ENCODE measurements at places on chromosomes 7 and 10.

DNA sequence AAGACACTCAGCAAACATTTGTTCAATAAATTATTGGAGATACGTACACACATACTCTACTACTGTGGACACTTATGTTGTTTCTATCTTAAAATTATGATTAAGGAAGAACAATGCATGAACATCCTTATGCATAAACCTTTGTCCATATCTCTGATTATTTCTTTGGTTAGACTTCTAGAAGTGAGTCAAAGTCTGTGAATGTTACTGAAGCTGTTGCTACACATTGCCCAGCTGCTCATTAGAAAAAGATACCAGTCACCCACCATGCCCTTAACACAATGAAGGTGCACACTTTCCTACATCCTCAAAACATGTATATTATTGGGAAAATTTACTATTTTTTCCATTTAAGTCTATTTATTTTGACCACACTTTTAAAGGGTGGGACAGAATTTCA lies 1.4 kb upstream of the CLRN3 start:
- DNase-seq = no peak

DNA sequence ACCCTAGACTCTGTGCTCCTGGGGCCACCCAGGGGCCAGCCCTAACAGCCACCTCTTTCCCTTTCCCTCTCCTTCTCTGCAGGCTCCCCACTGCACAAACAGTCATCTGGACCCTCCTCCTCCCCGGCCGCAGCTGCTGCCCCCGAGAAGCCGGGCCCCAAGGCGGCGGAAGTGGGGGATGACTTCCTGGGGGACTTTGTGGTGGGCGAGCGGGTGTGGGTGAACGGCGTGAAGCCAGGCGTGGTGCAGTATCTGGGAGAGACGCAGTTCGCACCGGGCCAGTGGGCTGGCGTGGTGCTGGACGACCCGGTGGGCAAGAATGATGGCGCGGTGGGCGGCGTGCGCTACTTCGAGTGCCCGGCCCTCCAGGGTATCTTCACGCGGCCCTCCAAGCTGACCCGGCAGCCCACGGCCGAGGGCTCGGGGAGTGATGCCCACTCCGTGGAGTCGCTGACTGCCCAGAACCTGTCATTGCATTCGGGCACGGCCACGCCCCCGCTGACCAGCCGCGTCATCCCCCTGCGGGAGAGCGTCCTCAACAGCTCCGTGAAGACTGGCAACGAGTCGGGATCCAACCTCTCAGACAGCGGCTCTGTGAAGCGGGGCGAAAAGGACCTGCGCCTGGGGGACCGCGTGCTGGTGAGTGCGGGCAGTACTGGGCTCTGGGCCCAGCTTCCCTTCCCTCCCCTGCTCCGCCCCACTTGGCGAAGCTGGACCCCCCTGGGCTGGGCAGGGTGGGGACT lies 49.3 kb downstream of the CLIP2 start:
- no peak for DNase-seq

GRCh38 chr10:110637558-110638053 lies 6.5 kb upstream of the RBM20 start:
- no peak for DNase-seq

- DNase-seq = no peak
Observed at GRCh38 chr10:32437334-32437733, 8.6 kb upstream of the CCDC7 start.

GRCh38 chr10:31927884-31928548 lies 615 bp downstream of the ARHGAP12 start:
- no peak for DNase-seq

DNA sequence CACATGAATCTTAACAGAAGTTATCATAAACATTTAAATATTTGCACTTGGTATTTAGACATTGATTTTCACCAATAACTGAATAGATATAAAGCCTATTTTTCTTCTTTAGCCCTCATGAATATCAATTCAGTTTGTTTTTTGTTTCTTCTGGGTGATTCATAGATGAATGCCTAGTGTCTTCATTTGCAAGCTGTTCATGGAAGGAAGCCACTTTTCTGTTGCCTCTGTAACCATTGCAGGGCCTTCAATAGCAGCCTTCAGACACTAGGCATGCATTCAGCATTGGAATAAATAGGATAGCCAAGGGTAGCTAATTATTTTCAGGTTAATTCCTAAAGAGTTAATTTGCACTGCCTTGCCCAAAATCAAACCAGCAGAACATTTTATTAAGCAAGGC lies 375.3 kb downstream of the DPP6 start:
- DNase-seq = no peak

- no peak for DNase-seq
Observed at GRCh38 chr10:44862006-44862751, 49.0 kb upstream of the TMEM72 start.

- no peak for DNase-seq
Observed at GRCh38 chr10:61984803-61985418, 83.4 kb downstream of the ARID5B start.

DNA sequence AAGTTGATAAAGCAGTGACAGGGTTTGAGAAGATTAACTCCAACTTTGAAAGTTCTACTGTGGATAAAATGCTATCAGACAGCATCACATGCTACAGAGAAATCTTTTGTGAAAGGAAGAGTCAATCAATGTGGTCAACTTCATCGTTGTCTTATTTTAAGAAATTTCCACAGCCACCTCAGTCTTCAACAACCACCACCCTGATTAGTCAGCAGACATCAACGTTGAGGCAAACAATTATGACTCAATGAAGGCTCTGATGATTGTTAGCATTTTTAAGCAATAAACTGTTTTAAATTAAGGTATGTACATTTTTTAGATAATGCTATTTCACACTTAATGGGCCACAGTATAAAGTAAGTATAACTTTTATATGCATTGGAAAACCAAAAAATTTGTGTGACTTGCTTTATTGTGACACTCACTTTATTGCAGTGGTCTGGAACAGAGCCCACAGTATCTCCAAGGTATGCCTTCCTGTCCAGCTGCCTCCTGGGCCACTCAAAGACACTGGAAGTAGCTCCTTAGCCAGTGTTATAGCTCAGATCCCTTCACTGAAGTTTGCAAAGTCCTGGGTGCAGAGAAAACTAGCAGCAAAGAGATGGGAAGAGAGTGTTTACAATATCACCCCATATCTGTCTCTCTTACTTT lies 293.1 kb downstream of the ARHGAP12 start:
- DNase-seq = no peak

DNA sequence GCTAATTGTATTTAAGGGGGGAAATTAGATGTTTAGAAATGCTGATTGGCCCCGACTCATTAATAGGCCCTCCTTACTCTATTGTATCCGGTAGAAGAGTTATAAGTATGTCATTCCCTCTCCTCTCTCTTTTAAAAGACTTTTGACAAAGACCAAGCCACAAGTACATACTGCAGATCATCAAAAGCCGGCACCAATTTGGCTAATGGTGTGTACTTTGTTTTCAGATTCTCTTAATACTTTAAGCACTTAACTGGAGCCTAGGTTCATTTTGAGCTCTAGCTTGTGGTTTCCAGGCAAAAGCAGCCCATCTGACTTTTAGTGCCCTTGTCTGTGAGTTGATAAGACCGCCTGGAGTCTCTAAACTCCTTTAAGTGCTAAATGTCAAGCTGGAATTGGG lies 210.0 kb upstream of the LYZL1 start:
- DNase-seq = no peak

DNA sequence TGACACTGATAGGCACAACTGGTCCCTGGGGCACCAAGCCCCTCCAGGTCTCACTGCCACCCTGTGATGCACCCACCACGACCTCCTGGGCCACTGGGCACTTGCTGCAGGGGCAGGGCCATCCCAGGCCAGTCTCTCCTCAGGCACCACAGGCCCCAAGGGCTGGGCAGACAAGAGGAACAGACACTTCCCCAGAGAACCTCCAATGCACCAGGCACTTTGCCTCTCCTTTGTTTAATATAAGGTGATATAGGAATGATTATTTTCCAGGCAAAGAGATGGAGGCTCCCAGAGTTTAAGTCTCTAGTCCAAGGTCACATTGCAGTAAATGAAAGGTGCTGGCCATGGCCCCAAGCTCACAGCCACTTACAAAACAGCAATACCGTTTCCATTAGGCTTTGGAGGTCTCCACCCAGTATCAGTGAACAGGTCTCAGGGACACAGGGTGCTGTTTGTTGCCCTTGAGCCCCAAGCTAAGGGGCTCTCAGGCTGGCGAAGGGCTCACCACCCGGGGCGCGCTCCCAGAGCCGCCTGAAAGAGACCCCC lies 4.5 kb downstream of the DEPP1 start:
- DNase-seq = no peak

GRCh38 chr7:4861227-4861626 lies 603 bp downstream of the PAPOLB start:
- DNase-seq = no peak

DNA sequence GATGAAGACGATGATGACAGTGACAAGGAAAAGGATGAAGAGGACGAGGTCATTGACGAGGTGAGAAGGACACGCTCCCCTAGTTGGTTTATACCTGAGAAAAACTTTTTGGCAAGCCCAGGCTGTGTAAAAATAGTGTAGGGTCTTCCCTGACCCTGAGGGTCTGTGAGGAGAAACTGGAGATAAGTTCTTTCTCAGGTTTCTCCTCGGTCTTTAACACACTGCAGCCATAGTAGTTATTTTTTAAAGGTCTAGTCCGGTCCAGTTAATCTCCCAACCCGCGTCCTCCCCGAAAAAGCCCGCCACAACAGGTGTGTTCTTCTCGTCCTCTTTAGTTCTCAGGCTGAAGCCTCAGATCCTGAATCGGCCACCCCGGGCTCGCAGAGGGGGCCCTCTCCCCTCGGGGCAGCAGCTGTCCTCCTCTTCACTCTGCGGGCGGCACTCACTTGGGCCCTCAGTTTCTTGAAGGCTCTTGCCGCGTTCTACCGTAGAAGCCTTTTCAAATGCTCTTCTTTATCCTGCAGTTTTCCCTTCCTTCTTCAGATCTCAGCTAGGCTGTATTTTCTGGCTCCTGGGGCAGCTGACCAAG lies 411 bp downstream of the BCCIP start:
- DNase-seq = no peak

GRCh38 chr7:47343061-47343455 lies 238.9 kb downstream of the TNS3 start:
- no peak for DNase-seq

- no peak for DNase-seq
Observed at GRCh38 chr7:82429408-82429807, 14.2 kb downstream of the CACNA2D1 start.

- DNase-seq = no peak
Observed at GRCh38 chr7:112492186-112492585, 11.4 kb downstream of the LSMEM1 start.

DNA sequence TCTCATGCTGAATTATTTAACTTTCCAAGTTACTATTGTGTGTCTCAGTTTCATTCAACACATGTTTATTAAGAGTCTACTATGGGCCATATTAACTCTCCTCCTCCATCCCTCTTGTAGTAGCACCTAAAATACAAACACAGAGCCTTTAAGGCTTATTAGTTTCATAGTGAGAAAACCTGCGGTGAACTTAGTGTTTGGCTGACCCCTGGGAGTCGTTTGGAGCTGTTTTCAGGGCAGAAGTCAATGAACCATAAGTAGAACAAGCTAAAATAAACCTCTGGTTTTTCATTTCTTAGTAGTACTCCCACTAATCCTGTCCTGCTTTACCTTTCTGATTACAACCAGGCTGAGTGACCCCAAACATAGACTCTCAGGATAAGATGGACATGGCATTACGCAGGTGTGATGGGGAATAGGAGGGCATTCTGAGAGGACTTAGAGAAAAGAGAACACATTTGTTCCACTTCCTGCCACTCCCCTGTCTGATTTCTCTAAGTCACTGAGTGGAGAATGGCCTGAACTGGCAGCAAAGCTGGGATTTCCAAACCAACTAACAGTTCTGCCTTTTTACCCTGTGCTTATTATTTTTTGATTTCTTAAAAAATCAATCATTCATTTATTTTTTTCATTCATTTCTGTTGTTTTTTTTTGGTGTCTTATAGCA lies 74.5 kb downstream of the LRMDA start:
- no peak for DNase-seq

- peak; percentile 25 for DNase-seq
Observed at GRCh38 chr10:47458466-47459154, 25.3 kb downstream of the ANXA8 start.

DNA sequence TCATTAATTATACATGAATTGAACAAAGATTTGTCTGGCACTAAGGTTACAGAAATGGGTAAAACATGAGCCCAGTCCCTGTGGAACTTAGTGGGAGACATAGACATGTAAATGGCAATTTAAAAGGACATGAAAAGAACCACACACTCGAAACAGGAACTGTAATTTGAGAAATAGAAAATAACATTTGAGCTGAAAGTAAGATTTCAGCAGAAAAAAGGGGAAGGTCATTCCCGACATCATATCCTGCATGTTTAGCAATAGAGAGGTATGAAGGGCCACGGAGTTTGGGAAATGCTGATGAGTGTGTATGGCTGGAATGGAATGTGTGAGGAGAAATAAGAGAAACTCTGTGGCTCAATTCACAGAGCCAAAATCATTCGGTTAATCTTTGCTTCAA lies 175.4 kb upstream of the AHR start:
- DNase-seq = peak; percentile 29
